ENCODE measurements at places on chromosomes 13 and 19.

- no peak for DNase-seq
Observed at GRCh38 chr13:32589471-32589870, 3.2 kb downstream of the PDS5B start.

- DNase-seq: no peak
Observed at GRCh38 chr13:113432506-113433270, 20.6 kb downstream of the ADPRHL1 start.

DNA sequence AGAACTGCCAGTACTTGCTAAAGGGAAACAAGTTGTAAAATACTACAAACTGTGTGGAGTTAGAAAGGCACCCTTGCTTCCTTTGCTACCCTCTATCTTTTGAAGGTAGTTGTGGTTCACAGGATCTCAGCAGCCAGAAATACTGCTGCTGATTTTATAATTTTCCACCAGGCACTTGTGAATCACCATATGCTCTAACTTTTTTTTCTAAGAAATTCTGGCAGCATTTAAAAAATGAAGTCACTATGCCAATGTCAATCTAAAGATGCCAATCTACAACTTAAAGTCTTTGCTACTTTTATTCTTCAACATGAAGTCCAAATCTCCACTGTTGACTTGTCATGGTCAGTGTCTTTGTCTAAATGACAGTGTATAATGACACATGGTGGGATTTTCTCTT, 327.7 kb downstream of the ITGBL1 start:
- no peak for DNase-seq

GRCh38 chr13:83272652-83273240, 609.5 kb downstream of the SLITRK1 start:
- DNase-seq: no peak
